ENCODE measurements at places on chromosomes 11 and 22.

- no peak for DNase-seq
Measured at GRCh38 chr22:43563571-43563970, 151.8 kb downstream of the MPPED1 start.

DNA sequence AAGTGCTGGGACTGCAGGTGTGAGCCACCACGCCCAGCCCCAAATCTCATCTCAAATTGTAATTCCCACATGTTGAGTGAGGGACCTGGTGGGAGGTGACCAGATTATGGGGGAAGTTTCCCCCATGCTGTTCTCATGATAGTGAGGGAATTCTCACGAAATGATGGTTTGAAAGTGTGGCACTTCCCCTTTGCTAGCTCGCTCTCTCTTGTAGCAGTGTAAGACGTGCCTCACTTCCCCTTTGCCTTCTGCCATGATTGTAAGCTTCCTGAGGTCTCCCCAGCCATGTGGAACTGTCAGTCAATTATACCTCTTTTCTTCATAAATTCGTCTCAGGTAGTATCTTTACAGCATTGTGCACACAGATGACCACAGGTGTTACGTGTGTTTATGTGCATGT is 357.8 kb downstream of the CADM1 start:
- DNase-seq, result no peak

DNA sequence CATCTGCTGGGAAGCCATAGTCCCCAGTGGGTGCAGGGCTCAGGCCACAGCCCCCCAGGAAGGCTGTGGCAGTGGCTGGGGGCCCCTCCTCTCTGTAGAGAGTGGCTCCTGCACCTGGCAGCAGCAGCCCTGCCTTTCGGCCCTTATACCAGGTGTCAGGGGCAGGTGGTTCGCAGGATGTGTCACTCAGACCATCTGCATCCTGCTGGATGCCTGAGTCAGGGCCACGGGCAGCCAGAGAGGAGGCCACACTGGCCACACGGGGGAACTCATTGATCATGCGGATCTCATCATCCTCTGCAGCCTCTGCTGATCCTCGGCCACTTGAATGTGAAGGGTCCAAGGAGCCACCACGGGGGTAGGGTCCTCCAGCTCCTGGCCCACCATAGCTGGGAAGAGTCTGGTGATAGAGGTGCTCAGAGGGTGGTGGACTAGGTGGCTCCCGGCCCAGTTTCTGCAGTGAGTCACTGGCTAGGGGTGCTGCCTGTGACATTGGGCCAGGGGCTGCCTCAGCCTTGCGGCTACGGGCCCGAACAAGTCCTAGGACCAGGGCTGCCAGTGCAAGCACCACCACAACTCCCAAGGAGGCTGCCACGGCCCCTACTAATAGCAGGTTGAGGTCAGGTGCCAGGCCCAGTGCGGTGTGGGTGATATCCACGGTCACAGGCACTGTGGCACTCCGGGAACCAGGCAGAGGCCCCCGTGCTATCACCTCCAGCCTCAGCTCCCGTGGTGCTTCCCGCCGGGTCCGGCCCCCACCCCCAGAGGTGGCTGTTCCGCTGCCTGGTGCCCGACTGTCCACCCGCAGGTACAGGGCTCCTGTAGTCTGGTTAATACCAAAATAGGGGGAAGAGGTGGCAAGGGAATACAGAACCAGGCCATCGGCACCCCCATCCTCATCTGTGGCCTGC is 3.3 kb upstream of the TPP1 start:
- no peak for DNase-seq

DNA sequence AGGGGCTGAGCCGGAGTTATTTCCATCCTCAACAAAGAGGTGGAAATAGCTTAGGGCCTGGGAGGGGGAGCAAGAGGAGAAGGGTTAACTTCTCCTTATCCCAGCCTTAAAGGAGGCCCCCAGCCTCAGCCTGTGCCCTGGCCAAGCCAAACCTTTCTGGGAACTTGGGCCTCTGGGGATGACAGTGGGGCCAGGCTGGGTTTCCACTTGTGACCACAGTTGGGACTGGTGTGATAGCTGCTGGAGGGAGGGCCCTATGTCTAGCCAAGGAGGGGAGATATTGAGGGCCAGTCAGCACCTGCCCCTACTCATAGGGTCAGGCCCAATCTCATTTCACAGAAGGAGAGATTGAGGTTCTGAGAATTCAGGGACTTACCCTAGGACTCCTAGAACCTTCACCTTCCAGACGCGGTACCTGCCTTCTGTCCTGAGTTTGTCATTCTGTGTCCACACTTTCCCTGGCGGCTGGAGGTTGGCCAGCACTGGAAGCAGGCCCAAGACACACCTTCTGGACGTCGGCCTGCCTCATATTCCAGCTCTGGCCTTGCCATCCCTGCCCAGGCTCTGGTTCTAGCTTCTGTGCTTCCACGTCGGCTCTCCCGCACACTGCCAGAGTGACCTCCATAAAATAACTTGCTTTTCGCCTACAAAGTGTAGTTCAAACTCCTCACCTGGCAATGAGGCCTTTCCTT is 3.1 kb downstream of the RELT start:
- DNase-seq, result no peak

DNA sequence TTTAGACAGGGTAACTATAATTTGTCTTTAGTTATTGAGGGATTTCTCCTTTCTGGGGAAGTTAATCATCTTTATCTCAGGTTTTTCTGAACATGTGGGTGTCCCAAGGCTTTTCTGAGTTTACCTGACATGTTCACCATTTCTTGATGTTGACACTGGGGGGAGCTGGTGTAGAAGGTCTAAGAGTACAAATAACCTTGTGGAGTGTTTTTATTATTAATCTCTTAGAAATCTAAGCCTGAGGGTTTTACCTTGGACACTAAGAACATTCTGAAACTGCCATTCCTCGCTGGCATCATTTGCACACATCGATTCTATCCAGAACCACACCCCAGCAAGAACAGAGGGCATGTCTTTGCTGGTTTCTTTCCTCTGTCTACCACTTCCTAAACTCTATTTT is 15.6 kb upstream of the C11orf91 start:
- peak; percentile 57 for DNase-seq

DNA sequence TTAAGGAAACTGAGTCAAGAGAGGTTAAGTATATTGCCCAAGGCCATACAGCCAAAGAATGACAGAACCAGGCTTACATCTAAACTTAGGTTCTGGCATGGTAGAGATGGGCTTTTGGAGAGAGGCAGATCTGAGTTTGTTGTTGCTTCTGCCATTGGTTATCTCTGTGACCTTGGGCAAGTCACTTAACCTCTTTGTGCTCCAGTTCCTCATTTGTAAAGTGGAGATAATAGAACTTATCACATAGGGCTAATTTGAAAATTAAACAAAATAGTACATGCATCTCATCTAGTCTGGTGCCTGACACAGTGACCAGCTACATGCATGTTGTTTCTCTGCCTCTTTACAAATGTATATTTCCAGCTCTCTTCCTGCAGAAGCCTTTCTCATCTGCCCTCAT is 47.0 kb upstream of the PLET1 start:
- no peak for DNase-seq

DNA sequence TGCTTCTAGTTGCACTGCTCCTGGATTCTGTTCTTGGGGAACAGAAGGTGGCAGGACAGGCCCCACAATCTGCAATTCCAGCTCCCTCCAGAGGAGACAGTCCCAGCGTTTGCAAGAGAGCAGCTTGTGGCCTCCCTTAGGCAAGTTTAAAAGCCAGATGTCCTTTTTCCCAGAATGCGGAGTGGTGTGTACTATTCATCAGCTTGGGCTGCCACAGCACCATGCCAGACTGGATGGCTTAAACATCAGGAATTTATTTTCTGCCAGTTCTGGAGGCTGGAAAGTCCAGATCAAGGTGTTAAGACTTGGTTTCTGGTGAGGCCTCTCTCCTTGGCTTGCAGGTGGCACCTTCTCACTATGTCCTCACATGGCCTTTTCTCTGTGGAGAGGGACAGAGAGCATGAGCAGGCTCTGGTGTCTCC is 11.7 kb downstream of the MIAT start:
- peak; percentile 24 for DNase-seq

- DNase-seq, result no peak
Measured at GRCh38 chr11:120363436-120363835, 27.2 kb downstream of the ARHGEF12 start.

DNA sequence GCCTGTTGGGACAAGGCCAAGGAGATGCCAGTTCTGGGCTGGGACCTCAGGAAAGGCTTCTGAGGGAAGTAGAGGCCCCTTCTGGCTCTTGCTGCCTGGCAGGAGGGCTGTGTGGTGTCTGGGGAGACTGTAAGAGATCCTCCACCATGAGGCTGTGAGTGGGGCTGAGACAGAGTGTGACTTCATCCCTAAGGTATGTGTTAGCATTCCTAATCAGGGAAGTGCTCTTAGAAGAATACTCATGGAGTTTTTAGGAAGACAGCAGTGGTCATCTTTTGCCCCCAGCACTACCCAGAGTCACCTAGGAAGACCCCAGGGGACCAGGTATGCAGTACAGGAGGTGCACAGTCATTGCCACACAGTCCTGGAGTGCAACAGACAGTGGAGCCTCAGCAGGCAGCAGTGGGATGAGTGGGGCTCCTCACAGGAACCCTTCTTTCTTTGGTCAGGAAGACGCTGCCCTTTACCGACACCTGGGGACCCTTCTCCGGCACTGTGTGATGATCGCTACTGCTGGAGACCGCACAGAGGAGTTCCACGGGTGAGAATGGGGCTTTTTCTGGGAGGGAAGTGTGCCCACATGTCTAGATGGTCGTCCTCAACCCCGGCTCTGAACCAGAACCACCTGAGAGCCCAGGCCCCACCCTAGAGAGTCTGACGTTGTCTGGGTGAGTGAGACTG is 2.8 kb downstream of the RIC8A start:
- DNase-seq, result peak; percentile 80

GRCh38 chr22:27393371-27393770 is 408.2 kb downstream of the MN1 start:
- DNase-seq, result no peak

GRCh38 chr11:37533087-37533486 is 935.1 kb upstream of the RAG2 start:
- DNase-seq, result no peak

DNA sequence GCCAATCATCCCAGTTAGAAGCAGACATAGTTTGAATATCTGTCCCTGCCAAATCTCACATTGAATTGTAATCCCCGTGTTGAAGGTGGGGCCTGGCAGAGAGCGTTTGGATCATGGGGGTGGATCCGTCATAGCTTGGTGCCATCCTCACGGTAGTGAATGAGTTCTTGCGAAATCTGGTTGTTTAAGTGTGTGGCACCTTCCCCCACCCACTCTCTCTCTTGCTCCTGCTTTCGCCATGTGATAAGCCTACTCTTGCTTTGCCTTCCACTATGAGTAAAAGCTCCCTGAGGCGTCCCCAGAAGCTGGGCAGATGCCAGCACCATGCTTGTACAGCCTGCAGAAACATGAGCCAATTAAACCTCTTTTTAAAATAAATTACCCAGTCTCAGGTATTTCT is 5.0 kb upstream of the CCDC81 start:
- no peak for DNase-seq

DNA sequence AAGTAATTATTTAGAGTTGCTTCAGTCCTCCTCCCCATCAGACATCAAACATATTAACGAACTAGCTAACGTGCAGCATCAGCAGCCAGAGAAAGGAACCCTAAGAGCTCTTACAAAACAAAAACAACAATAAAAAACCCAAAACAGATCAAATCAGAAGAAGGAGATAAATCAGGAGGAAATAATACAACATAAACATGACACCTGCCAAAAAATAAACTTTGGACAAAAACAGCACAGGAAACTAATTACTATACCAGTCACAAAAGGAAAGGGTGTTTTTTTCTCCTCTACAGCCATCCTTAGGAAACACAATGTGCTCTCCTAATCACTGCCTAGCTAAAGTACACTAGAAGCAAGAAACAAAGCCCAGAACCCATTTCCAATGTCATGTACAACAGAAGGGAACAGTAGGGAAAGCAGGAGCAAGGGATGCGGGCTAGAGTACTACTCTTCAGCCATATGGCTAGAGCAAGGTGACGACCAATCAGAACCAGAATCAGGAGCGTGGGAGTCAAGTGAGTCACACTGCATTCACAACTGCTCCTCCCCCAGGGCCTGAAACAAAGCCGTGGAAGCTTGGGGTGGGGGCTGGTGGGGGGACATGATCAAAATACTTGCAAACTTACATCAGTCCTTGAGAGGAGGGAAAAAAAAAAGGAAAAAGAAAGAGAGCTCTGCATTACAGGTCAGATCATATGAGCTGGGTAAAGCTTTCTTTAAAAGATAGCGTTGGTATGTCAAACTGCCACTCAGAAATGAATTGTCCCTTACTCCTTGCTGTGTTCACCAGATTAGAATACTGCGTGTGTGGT is 60.4 kb downstream of the LARGE2 start:
- DNase-seq, result peak; percentile 85

DNA sequence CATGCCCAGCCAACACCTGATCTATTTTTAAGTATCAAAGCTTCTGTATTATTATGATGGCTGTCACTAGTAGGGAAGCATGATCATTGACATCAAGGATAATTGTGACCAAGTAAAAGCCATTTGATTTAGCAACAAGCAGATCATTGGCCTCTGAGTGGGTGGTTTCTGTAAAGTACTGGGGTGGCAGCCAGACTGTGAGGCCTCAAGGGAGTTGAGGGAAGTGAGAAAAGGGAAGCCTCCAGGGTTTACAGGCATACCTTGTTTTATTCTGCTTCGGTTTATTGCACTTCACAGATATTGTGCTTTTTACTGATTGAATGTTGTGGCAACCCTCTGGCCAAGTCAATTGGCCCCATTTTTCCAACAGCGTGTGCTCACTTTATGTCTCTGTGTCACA is 60.1 kb downstream of the PRR5L start:
- DNase-seq, result no peak

- DNase-seq, result no peak
Measured at GRCh38 chr22:29904020-29904419, 21.0 kb downstream of the MTMR3 start.

DNA sequence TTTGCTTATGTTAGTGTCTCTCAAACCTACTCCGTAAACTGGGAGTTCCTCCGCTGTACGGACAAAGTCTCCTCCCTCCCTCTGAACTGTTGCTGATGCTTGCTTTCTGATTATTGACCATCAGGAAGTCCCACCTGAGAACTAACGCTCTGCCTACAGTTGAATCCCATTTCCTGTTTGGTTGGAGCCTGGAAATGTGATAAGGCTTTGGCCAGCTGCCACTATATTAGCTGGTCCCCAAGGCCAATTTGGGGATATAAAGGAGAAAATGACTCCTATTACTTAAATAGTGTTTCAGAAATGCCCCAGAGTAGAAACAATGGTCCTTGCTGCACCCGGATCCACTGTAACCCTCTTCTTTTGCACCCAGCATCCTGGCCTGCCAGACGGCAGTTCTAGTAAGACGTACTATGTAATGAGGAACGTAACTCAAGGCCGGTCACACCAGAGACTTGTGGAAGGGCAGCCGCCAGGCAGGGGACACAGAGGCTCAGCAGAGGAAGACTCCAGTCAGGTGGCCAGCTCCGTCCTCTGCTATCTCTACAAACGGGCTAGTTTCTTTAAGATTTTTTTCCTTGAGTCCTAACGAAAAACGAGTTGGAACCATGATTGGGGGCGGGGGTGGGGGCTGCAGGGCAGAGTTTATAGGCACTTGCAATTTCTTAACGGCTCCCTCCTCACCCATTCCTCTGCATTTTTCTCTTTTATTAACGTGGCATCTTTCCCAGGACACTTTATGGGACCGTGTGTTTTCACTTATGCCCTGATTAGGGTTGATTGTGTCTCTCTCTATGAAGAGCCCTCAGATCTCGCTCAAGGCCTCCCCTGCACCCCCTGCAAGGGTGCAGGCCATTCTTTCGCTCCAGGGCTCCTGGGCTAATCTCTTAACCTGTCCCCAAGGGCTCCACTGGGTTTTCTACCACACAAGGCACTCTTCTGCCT is 72.8 kb upstream of the CDON start:
- DNase-seq, result no peak

Data from amniotic epithelial cell (primary cell).